ENCODE measurements at places on chromosomes 7 and 10.

GRCh38 chr7:13821152-13821787, 168.2 kb downstream of the ETV1 start:
- no peak for DNase-seq

DNA sequence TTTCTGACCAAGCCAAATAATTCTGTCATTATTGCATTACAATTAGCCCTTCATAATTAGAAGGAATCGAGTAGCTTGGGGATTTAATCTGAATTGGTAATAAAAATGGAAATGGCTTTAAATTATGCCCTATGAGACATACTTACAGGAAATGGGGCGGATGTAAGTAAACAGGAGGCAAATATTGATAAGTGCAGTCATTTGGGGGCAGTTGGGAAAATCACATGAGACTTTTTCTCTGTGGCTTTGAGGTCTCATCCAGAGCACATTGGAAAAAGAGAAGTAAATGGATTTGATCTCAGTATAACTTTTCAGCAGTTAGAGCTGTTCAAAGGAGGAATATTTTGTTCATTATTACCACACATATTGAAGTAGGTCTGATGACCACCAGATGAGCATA, 307.8 kb upstream of the POM121L12 start:
- DNase-seq = no peak

DNA sequence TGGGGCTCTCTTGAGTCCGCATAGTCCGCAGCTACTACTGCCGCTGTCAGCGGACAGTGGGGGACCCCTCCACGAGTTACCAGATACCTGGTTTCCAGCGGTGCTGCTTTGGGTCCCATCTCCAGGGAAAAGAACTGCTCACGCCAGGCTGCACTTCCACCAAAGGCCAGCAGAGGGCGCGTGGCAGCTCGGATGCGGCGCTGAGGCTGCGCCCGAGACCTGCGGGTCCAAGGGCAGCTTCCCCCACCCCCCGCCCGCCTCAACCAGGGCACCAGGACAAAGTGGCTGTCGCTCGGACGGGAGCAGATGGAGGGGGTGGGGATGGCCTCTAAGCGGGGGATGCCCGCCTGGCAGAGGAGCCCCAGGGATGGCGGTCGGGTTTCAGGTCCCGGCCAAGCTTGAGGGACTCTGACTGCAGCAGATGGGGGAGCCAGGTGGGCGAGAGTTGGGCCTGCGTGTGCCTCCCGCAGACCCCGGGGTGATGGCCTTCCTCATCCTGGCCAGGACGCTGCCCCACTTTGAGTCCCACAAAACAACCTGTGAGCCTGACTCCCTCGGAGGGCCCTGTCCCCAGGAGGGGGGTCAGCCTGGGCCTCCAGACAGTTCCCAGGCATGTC, 23.8 kb upstream of the ZNF735 start:
- DNase-seq = no peak

DNA sequence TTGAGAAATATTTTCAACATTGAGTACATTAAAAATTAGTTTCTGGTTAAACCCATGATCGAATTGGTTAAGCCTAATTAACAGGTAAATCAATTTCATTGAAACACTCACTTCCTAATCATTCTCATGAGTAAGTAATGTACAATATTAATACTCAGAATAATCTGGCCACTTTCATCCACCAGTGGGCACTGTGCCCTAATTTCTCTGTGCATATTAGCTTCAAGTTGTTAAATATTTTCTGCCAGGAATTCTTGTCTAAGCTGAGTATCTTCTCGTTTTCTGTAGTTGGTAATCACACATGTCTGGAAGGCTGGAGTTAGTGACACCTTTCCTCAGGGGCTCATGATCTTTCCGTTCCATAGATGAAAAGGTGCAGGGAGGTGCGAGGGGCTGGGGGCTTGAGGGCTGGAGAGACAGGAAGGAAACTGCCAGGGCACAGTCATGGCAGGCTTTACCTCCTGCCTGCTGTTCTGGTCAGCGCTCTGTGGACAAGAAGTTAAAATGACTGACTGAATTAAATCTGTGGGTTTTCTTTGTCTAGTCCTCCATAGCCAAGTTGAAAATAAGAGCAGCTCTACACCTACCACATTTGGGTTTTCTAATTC, 71.9 kb downstream of the WIPF3 start:
- peak; percentile 74 for DNase-seq

- no peak for DNase-seq
Observed at GRCh38 chr7:102119925-102120324, 166.7 kb upstream of the SH2B2 start.

GRCh38 chr7:143375298-143376034, 5.7 kb upstream of the ZYX start:
- no peak for DNase-seq

- DNase-seq = no peak
Observed at GRCh38 chr10:119801998-119802538, 70.6 kb downstream of the MCMBP start.

DNA sequence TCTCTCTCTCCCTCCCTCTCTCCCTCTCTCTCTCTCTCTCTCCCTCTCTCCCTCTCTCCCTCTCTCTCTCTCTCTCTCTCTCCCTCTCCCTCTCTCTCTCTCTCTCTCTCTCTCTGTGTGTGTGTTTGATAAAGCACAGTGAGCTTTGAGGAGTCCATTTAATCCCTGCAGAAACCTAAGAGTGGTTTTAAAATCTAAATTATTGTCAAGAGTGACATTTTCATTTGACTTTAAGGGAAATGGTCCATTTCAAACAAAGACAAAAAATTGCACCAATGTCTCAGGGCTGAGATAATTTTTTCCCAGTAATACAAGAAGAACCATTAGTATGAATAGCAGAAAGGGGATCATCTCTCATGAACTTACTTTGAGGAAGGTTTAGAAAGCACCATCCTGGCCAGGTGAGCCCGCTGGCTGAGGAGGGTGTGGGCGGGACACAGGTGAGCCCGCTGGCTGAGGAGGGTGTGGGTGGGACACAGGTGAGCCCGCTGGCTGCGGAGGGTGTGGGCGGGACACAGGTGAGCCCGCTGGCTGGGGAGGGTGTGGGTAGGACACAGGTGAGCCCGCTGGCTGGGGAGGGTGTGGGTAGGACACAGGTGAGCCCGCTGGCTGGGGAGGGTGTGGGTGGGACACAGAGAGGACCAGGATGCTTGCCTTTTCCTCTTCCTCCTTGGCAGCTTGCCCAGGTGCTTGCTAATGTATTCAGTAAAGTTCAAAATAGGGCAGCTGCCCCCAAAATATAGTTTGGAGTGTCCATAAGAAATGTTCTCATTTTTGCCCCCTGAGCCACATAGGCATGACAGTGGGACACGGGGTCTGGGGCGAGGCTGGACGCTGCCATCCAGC, 125.0 kb downstream of the DNAJB6 start:
- no peak for DNase-seq

GRCh38 chr7:152733286-152733934, 26.1 kb upstream of the ACTR3B start:
- DNase-seq = no peak

DNA sequence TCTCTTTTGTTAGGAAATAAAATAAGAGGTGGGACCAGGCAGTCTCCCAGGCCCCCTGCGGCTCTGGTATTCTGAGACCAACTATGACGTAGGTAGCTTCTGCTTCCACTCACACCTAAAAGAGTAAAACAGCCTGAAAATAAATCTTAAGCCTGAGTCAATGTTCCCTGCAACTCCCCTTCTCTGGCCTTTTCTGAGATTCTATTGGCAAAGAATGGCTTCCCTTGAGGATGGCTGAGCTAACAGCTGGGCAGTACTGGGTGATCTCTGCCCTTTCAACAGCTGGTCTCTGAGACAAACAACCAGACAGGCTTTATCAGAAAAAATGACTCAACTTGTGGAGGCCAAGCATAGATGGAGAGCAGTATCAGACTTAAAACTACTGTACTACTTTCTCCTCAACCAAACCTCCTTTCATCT, 58.7 kb downstream of the CREB3L2 start:
- DNase-seq = no peak

GRCh38 chr7:157423348-157423747, 86.5 kb downstream of the DNAJB6 start:
- no peak for DNase-seq

- DNase-seq = no peak
Observed at GRCh38 chr7:2930310-2931033, 86.4 kb upstream of the GNA12 start.

GRCh38 chr10:55091691-55092328, 290.8 kb upstream of the PCDH15 start:
- no peak for DNase-seq
